Effector CD4-positive, alpha-beta T cell (primary cell): ENCODE measurements at places on chromosomes 4 and X.

GRCh38 chr4:149095001-149095400 lies 652.8 kb upstream of the NR3C2 start:
- DNase-seq: no peak

DNA sequence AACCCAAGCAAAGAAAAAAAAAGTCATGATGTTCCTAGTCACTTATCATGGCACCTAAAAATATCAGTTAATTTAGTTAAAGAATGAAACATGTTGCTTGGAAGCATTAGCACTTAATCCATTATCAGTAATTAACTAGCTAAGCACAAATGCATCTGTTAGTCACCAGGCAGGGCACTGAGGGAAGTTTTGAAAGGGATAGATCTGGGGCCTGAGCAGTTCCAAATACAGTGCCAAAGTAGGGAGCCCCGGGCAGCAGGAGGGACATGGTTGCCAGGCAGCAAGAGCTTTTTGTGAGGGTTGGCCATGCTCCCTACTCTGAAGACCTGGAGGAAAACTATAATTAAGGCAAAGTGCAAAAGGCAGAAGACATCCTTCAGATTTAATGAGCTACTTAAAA lies 62.0 kb downstream of the PHKA1 start:
- DNase-seq: no peak

GRCh38 chrX:39574178-39574577 lies 523.6 kb downstream of the BCOR start:
- DNase-seq: no peak

DNA sequence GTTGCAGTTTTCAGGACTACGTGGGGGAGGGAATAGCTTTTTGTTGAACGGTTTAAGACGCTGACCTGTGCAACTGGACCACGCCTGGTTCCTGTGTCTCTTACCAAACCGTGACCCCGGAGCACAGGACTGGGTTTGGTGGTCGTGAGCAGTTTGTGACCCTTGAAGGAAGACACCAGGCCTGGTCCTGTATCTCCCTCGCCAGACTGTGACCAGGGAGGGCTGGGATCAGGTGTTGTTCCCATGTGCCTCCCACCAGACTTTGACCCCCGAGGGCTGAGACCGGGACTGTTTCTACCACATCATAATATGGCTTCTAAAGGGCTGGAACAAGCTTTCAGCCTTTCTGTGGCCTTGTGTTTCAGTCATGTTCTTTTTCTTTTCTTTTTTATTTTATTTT lies 683 bp downstream of the EBP start:
- DNase-seq: no peak

- no peak for DNase-seq
Measured at GRCh38 chr4:182206916-182207315, 36.3 kb upstream of the TENM3 start.

DNA sequence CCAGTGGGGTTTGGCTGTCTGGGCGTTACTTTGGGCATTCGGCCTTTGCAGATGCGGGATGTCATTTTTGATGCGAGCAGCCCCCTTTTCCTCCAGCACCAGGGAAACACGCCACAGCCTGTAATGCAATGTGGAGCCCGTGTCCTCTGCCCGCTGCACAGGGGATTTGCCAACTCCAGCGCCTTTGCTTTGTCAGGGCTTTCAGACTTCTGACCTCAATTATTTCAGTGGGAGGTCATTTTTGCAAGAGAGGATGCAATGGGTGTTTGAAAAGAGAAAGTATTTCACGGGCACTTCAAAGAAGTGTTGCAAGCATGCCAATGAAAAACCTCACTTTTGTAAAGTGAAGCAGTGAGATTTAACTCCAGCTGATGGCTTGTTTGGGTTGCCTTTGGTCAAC lies 11.5 kb downstream of the CLCN4 start:
- no peak for DNase-seq

GRCh38 chrX:100356351-100356896 lies 53.6 kb downstream of the PCDH19 start:
- no peak for DNase-seq

GRCh38 chr4:160848901-160849760 lies 1314.7 kb downstream of the FSTL5 start:
- no peak for DNase-seq

GRCh38 chrX:37348231-37348970 lies 763 bp upstream of the PRRG1 start:
- no peak for DNase-seq

DNA sequence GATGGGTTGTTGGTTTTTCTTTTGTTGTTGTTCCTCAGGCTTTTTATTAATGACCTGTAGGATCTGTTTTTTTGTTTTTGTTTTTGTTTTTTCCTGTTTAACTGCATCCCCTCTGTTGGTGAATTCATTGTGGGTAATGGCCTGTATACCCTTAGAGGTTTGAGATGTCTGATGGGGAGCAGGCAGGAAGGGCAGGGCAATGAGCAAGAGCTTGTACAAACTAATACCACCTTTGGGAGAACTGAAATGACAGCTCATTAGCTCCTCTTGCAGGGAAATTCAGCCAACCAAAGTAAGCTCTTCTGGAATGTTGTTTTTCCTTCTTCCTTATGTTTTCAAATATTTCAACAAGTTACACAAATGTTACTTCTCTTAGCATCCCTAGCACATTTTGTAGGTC lies 23.4 kb downstream of the SH2D1A start:
- no peak for DNase-seq

- no peak for DNase-seq
Measured at GRCh38 chrX:71095981-71096759, 519 bp downstream of the FOXO4 start.

- DNase-seq: no peak
Measured at GRCh38 chrX:826448-826847, 195.9 kb downstream of the SHOX start.

DNA sequence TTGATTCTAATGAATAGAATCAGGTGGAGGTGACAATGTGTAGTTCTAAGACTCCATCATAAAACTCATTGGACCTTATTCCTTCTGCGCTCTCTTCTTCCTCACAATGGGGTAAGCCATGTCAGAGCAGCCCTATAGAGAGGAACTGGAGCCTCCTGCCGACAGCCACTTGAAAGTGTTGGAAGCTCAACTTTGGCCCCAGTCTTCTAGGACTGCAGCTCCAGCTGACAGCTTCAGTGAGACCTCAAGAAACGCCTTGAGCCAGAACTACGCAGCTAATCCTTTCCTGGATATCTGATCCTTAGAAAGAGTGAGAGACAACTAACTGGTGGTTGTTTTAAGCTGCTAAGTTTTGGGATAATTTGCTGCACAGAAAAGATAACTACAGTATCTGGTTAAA lies 22.1 kb upstream of the ADH7 start:
- no peak for DNase-seq

GRCh38 chrX:38489341-38489740 lies 72.0 kb upstream of the TSPAN7 start:
- no peak for DNase-seq

DNA sequence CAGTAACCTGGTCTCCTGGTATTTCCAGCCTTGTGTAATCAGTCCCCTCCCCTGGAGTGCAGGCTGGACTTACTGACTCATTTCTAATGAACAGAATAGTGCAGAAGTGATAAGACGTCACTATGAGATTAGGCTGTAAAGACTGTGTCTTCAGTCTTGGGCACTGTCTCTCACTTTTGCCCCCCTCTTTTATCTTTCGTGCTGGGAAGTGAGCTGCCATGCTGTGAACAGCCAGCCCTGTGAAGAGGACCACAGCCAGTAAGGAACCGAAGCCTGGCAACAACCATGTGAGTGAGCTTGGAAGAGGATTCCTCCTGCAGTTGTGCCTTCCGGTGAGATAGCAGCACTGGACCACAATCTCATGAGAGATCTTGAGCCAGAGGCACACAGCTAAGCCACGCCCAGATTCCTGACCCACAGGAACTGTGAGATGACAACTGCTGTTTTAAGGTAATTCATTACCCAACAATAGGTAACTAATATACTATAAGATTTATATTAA lies 67.5 kb upstream of the GPR34 start:
- no peak for DNase-seq

- no peak for DNase-seq
Measured at GRCh38 chr4:14716691-14717090, 285.6 kb upstream of the CPEB2 start.

DNA sequence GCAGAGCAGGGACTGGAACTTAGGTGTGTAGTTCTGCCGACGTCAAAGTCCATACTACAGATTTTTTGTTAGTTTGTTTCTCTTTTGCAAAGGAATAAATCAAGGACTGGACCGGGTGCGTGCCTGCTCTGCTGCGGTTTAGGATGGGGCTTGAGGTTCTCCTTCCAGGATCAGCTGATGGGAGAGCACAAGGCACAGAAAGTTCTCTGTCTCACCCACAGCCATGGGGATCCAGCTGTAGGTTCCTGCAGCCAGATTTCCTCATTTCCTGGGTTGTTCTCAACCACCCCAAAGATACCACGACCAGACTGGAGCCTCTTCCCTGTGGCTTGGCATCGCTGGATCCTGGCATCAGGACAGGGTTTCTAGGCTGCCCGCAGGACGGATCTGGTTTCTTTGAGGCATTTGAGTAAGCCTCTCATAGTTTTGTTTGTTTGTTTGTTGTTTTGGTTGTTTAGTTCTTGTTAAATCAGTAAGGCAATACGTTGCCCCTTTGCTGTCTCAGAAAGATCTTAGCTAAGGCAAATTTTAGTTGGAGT lies 789 bp upstream of the SRPX start:
- no peak for DNase-seq

- DNase-seq: no peak
Measured at GRCh38 chr4:10343656-10344055, 113.6 kb downstream of the ZNF518B start.

DNA sequence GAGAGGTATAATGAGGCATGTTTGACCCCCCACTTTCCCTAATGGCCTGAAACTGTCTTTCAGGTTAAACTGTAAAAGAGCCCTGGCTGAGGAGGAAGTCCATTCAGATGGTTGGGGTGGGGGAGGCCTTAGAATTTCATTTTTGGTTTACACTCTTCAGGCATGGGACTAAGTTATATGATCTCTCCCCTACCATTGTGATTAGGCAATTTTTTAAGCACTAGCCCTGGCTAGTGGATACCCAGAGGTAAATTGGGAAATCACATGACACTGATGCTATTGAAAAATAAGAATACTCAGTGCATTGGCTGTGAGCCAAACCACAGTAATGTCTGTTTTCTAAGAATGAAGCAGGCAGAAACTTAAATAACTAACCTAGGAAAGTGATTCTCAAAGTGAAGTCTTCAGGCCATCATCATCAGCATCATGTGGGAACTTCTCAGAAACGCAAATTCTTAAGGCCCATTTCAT lies 149.7 kb downstream of the RRAGB start:
- no peak for DNase-seq

DNA sequence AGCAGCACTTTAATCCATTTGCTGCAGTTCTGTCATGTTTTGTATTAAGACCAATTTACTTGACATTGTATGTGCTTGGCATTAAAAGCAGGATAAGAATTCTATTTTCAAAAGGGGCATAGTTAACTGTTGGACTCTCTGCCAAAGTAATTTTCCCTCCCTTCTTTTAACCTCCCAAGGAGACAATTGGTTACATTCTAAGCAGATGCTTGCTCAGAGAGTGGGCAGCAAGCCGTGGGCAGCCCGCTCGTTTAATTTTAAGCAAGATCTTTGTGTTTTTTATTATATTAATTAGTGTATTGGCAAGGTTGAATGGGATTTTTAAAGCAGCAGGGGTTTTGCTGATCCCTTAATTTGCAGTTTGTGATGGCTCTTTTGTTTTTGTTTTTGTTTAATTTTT lies 37.1 kb upstream of the KLHL8 start:
- DNase-seq: no peak

DNA sequence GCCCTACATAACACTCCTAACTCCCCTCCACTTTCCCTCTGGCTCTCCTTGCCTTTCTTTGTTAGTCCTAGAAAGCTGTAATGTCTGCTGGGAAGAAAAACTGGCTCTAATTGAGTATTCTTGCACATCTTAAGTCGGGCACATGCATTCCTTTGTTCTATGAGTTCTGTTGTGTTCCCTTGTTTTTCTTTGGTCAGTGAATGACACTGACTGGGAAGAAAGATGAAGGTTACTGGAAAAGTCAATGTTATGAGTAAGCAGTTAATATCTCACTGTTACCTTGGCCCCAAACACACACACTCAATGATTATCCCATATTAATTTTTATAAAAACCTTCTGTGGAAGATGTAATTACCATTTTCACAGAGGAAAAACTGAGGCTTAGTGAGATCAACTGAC lies 215.9 kb downstream of the SOWAHB start:
- no peak for DNase-seq

DNA sequence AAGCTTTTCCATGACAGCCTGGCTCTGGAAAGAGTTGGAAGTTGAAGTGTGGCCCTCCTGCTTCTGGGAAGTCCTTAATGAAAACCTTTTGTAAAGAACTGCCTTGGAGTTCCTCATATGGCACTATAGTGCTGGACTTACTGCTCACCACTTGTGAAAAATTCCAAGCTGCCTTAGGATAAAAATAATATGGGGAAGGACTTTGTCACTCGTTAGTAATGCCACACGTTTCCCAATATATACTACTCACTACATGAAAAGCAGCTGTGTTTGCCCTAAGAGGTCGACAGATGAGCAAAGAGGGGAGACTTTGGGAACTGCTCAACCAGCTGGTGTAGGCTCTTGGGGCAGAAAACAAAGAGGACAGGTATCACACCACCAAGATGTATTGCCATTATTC lies 11.7 kb downstream of the OPHN1 start:
- DNase-seq: no peak

DNA sequence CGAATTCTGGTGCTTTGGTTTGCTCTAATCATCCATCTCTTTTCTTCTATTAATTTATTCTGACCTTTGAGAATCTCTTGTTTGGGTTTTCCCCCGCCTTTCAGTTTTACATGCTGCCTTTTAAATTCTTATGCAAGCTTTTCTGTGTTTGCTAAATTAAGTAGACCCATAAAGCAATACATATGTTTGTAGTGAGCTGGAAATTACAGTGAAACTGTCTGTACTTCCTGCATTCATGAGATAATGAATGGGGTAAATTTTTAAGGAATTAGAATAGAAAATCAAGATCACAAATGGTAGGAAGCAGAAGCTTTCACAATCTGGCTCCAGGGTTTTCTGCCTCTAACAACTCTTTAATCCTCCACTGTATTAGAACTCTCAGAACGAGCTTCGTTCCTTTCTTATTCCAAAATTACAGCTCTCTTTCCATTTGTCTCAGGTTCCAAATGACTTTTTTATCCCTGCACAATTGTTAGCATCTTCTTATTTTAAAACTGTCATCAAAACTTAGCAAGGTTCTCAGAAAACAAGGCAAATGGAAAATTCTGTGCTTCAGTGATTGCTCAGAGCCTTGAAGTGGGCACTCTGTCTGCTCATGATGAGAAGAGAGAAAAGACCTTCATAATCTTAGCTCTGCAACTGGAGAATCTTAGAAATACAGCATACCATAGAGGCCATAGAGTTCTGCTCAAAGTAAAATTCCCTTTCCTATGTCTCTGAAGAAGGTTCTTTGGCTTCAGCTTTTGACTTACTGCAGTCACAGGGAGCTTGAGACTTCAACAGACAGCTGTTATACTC lies 108.2 kb downstream of the EGF start:
- DNase-seq: no peak

DNA sequence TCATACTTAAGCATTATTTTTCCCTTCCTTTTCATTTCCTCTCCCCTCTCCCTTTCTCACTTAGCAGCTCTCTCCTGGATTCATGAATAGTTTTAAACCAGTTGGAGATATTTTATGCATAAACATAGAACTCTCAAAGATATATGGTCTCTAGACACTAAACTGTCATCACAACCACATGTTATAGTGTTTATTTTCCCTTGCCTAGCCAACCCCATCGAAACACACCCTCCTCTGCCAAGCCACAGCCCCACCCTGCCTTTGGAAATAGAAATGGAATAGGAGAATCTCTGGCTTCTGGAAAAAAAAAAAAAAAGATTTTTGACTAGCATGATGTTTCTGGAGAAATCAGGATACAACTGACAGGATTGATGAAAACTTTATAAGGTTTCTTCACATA lies 64.8 kb upstream of the RBPJ start:
- no peak for DNase-seq

GRCh38 chr4:25903900-25904747 lies 9.9 kb upstream of the SMIM20 start:
- no peak for DNase-seq
